Stimulated activated CD4-positive, alpha-beta T cell treated with anti-CD3 and anti-CD28 coated beads, TNF-alpha, amount 100 ng/mL, for 48 hours (primary cell): ENCODE measurements at places on chromosomes 2 and 18.
A peak's percentile ranks its signal among the peaks of the same experiment; 100 is the strongest.

DNA sequence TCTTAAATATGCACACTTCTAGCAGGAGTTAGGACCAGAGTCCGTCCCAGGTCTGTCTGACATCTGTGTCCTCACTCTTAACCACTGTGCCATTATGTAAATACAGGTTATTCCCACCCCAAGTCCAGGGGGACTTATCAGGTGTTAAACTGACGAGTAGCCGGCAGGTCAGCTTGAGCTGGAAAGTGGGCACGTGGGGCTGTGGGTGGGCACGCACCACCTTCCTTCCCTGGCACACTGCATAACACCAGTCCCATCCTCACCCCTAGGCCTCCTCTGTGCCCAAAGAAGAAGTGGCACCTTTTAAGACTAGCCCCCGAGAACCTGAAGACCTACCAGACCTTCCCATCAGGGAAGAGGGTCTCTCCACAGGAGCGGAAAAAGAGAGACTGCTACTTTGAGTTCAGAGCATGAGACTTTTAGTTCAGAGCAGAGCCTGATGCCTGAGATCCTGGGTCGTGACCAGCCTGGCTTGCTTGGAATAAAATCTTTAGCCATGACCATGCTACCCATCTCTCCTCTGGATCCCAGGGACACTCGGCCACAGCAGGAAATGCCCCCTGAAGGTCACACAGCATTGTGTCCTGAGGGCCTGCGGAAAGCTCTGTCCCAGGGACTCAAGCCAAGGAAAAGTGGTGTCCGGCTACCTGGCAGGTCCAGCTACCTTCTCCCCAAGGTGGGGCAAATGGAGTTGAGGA, 62.0 kb downstream of the CIB4 start:
- no peak for DNase-seq

GRCh38 chr2:137333386-137334165, 568.2 kb downstream of the THSD7B start:
- no peak for DNase-seq

DNA sequence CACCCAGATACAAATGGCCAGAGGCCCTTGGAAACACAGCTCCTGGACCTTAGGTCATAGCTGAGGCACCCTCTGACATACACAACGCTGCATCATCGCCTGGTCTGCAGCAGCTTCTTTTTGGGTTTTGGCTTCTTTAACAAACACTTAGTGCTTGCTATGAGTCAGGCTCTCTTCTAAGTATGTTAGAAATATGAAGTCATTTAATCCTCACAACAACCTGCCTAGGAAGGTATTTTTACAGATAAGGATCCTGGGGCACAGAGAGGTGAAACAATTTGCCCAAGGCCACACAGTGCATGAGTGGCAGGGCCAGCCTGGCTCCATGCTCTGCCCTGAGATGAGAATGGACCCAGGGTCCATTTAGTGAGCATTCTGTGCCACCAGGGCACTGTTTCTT, 96.6 kb downstream of the TMEM17 start:
- DNase-seq, result no peak

- no peak for DNase-seq
Observed at GRCh38 chr2:86314125-86314524, 23.3 kb downstream of the REEP1 start.

GRCh38 chr18:72799106-72799505, 68.7 kb downstream of the NETO1 start:
- DNase-seq, result no peak

GRCh38 chr2:68319398-68320117, at the start of gene CNRIP1:
Gene CNRIP1 (minus strand): TSS chr2:68319949. CDS start chr2:68319400, 549 bp downstream.
- DNase-seq, result peak; percentile 9

GRCh38 chr2:10022966-10023662, 20.2 kb upstream of the KLF11 start:
- no peak for DNase-seq

- DNase-seq, result no peak
Observed at GRCh38 chr2:45678791-45679348, 27.4 kb downstream of the PRKCE start.

DNA sequence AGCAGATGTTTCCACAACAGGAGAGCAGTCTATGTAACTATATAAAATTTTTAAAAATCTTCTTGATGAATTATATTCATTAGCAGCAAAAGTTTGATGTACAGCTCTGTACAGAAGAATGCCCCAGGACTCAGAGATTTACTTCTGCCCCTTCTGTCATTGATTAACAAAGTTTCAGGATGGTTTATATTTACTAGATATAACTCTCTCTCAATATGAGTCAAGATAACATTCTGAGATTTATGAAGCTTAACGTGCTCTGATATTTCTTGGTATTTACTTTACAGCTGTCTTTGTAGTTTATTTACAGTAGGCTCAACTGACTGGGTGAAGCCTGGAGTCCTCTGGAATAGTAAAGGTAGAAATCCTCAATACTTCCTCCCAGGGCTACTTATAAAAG, 93.6 kb upstream of the HNMT start:
- no peak for DNase-seq

GRCh38 chr2:124131276-124131675, 106.2 kb downstream of the CNTNAP5 start:
- no peak for DNase-seq

GRCh38 chr2:230327418-230328154, 593 bp downstream of the SP140L start:
- no peak for DNase-seq

- no peak for DNase-seq
Observed at GRCh38 chr2:112483831-112484230, 1.9 kb downstream of the TTL start.

DNA sequence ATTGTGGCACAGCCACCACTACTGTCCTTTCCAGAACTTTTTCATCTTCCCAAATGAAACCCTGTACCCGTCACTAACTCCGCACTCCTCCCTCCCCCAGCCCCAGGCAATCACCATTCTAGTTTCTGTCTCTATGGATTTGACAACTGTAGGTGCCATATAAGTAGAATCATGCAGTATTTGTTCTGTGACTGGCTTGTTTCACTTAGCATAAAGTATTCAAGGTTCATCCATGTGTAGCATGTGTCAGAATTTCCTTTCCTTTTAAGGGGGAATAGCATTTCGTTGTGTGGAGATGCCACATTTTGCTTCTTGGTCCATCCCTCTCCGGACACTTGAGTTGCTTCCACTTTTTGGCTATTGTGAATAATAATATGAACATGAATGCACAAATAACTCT, 842 bp upstream of the CKAP2L start:
- DNase-seq, result no peak

GRCh38 chr2:112181571-112182290, 43.5 kb downstream of the FBLN7 start:
- DNase-seq, result no peak

DNA sequence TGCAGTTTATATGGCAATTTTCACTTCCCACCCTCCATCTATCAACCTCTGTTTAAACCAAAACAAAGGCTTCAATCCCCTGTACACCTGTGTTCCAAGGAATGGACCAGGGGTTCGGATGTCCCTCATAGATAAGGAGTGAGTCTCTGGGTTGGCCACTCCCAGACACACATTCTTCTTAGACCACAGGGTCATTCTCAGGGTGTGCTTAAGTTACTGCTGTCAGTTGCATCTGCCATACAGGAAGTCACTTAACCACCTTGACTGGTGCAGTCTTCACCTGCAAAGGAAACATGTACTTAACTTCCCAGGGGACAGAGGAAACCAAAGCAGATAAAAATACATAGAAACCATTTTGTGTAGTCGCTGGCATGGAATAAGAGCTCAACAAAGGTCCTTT, 151.0 kb upstream of the NDUFV2 start:
- no peak for DNase-seq

DNA sequence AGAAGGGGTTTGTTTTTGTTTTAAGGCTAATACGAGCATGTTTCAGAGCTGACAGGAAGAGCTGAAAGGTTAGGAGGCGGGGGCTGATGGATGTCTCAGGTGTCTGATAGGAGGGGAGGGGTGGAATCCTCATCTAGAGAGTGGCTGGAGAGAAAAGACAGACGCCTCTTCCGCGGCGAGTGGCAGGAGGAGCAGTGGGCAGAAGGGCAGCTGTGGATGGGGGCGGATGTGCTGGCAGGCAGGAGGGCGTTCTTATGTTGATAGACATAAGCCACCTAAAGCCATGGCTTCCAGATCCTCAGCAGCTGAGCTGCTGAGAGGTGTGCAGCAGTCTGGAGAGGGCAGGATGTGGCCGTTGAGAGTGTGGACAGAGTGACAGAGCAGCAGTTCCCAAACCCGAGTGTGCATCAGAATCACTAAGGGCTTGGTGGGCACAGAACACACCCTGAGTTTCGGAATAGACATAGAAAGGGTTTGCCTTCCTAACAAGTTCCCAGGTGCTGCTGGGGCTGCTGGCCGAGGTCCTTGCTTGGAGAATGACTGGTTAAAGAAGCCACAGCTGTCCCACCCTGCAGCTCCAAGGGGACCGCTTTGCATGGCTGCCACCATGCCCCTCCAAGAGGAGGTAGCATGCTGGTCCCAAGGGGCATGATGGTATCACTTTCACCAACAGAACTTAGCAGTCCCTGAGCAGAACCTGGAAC, 3.0 kb upstream of the ITM2C start:
- DNase-seq, result no peak

DNA sequence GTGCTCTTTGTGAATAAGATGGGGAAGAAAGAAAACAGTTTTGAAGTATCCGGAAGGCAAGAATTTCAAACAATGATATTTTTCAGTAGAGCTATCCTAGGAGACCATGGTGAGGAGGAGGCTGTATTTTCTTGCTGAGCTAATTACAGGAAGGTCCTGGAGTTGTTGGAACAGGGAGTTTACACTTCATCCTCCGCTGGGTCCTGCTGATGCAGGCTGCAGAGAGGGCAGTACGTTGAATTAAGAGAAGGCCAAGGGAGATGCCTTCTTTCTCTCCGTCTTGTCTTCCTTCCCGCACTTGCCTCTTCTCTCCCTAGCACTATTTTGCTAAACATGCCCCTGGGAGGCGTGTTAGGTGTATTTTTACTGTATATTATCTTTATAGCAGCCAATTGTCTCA, 60.0 kb upstream of the EDAR start:
- DNase-seq, result no peak

- no peak for DNase-seq
Observed at GRCh38 chr2:75464348-75464946, 96.3 kb downstream of the EVA1A start.

GRCh38 chr2:11387100-11387390, 42.6 kb upstream of the ROCK2 start:
- no peak for DNase-seq

DNA sequence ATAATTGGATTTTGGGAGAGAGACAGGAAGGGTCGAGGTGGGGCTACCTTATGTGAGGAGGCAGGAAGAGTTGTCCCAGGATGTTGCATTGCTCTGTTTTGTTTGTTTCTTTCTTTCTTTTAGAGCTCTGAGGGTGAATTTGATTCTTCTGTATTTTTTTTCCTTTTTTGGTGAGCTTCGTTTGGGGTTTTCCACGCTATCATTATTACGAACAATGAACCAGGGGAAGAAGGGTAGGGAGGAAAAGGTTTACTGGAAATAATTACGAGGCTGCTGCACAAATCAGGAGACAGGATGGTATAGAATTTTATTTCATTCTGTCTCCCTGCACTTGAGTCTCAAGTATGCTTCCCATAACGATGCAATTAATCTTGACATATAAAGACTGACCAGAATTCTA, 51.4 kb upstream of the ZNF516 start:
- no peak for DNase-seq

DNA sequence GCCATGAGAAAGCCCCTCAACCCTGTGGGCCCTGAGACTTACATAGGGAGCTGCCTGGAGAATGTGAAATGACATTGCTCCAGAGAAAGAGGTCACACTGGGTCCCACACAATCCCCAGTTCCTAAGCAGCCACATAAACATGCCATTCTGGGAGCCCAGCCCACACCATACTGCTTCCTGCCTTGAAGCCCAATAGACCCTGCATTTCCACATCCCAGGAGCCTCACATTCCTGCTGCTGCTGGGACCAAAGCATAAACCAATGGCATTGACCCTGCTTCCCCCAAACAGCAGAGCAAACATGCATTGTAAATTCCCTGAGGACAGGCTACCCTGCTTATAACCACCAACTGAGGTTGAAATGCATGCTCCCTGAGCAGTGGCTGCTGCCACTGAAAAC, 1117.6 kb upstream of the SLC39A10 start:
- DNase-seq, result no peak

DNA sequence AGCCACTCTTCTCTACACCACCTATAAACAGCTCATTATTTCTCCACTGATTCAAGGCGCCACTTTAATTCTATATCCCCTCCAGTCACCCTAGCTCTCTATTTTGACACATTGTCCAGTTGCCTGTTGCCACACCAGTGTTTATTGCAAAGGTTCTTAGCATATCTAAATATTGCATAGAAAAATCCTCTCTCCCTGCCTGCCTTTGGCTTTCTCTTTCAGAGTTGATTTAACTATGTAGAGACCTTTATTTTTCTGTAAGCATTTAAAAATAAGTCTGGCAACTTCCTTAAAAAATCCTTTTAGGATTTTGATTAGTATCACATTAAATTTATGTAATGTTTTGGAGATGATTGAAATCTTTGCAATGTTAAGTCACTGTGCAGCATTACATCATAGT, 47.9 kb upstream of the B3GNT7 start:
- no peak for DNase-seq

- DNase-seq, result no peak
Observed at GRCh38 chr2:238873381-238873801, 25.5 kb downstream of the TWIST2 start.

DNA sequence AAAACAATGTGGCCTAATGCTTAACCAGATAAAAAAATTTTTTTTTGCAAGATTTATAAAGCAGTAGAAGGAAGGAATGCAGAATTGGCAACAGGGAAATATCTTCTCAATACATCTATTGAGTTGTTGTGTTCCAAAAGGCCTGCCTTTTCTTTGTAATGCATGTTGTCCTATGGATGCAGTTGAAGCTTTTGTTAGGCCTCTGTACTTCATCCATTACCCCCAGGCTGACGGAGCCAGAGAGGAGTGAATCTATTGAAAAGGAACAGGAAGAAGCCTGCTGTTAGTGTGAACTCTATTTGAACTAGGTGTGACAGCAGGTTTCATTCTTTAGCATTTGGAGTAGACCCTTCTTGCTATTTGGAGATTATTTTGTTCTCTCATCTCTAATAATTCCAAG, 56.5 kb downstream of the MTX2 start:
- DNase-seq, result no peak

DNA sequence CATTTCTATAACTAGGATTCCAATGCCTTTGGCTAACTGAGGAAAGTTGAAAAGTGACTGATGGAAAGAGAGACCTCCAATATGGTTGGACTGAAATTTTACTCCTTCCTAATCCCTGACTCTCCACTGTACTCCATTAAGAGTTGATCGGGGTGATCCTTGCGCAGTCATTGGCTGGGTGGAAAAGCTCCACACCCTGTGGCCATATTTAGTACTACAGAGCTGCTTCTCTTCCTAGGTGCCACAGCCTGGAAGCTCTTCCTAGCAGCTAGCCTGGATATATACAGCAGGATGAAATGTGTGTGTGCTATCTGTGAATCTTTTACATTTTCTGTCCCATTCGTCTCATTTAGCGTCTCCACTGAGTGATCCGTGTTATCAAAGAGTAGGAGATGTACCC, 71.2 kb downstream of the MEP1B start:
- no peak for DNase-seq

- DNase-seq, result no peak
Observed at GRCh38 chr2:170365686-170366085, 187.7 kb downstream of the MYO3B start.
